ENCODE measurements at places on chromosomes 12 and 14.
A peak's percentile ranks its signal among the peaks of the same experiment; 100 is the strongest.

DNA sequence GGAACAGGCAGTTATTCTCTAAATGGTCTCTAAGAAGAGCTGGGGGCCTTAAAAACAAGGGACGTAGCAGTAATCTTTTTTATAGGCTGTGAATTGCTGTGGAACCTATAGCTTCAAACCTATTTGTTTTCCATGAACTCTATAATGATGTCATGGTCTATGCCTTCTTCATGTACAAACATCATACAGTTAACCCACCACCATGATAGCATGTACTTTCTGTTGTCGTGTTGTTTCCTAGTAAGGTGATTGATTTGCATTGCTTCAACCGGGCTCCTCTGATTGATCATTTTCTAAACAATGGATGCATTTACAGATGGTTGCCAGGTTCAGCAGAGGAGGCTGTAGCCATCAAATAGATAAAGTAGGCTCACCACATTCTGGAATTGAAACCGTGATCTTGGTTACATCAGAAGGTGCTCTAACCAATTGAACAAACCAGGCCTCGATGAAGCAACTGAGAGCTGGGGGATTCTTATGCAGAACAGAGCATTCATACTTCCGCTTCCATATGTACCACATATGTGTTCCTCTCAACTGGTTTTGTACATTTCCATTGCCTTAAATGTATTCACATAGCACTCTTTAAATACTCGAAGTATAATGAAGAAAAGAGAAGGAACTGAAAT is 25.6 kb upstream of the PCNX1 start:
- peak; percentile 44 for DNase-seq

DNA sequence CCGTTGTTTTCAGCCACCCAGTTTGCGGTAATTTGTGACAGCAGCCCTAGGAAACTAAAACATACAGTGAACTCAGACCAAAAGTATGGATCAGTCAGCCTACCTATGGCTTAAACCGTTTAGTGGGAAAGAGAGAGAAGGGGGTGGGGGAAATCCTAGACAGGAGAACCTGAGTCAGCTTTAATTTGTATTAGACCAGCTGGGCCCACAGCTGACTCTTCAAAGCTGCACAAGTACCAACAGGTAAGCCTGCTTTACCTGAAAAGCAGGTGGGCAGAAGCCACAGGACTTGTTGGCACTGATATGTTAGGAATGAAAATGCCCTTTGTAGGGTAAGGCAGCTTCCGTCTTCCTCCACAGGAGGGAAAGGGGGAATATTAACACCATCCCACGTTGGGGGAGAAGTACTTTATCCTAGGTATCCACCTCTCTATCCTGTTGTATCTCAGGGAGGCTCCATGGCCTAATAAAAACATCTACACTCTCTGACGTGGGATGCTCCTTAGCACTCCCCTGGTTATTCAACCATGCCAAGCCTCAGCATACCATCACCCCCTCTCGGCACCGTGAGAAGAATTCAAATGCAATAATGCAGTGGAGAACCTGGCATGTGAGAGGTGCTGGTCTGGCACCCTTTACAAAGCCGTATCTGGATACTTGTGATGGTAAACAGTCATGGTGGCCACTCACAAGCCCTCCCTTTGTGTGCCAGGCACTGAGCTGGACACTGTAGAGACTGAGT is 70.3 kb downstream of the STON2 start:
- DNase-seq: no peak

GRCh38 chr12:74689071-74689655 is 151.5 kb downstream of the ATXN7L3B start:
- DNase-seq: no peak

DNA sequence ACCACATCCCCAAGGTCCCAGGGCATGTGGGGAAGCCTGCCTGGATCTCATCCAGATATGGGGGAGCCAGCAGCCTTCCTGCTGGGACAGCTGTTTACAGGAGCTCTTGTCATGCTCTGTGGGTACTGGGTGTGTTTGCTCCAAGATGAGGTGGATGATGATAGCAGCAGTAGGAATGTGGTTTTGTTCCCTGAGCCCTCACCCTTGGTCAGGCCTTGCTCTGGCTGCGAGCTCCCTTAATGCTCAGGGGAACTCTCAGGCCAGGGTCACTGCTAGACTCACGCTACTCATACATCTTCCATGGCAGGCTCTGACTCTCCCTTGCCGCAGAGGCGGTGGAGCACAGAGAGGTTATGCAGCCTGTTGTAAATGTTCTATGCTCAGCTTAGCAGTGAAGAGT is 990.3 kb downstream of the AACS start:
- peak; percentile 31 for DNase-seq

GRCh38 chr12:66036317-66036716 is 94.2 kb downstream of the LLPH start:
- peak; percentile 56 for DNase-seq

DNA sequence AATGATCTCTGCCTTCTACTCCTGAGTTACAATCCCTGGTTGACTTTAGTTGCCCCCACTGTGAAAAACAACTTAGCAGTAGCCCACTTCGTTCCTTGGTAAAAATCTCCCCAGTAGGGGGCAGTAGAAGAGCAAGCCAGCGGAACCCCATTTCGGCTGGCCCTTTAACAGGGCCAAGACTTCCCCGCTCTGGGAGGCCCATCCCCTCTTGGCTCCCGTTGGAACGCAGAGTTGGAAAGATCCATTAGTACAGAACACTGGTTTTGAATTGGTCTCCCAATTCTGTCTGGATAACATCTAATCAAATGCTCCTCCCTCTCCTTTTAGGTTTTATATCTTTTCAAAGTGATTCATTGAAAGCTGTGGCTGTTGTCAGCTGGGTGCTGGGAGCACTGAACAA is 1133.3 kb downstream of the BCL11B start:
- no peak for DNase-seq

DNA sequence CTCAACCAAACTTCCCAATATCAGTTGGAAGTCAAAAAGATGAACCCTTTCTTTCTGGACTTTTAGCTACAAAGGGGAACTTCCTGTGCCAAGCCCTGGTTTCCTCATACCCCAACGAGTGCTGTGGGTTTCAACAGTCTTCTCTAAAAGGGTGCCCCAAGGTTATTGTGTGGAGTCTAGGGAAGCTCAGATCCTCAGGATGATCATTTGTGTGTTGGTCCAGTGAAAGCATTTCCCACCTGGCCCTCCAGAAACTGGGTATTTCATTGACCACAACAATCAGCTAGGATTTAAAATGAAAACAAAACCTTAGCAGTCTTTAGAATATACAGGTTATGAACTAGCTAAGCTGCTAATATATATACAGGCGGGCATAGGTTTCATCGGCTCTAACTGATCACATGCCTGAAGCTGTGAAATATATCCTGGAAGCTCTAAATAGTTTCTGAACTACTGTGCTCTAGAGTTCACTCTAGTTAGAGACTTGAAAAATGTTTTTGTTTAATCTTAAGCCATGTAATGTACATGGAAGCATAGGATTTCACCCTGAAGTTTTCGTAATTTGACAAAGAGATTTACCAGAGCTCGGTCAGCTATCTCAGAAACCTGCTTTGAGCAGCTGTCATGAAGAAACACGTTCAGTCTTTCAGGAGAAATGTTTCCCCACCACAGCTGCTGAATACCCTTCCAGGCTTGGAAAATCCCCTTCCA is 29.6 kb downstream of the P2RX4 start:
- no peak for DNase-seq
